ENCODE measurements at places on chromosomes 4 and X.

DNA sequence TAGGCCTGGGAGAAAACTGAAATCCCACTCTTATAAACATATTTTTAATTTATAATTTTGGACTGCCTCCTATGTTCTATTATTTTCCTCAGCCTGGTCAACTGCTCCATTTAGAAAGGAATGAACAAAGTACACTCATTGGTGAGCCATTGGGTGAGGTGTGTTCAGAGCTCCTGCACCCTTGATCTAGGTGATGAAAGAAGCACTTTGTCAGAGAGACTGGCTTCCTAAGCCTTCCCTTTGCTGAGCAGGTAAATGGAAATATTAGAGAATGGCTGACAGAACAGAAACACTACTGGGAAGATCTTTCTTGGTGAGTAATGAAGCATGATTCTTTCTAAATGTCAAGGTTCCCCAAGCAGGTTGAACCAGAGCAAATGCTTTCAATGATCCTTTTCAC is 19.0 kb upstream of the ARHGAP24 start:
- DNase-seq = no peak

- DNase-seq = no peak
Measured at GRCh38 chr4:27414887-27415731, 554.5 kb downstream of the STIM2 start.

DNA sequence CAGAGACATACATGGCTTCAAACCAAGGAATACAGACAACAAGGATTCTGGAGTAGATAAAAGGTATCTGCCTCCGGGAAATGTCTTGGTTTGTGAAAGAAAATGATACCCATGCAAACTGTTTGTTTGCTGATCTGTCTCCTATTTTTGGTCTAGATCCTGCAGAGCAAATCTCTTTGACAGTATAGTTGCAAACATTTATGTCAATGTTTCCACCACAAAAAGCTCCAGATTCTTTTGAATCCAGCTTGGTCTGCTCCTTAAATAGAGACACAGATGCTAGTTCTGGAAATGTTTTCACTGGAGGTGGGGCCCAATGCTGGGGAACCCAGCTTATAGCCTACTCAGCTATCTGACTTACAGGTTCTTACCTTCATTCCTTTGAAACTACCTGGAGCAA is 119.7 kb downstream of the ATG4A start:
- DNase-seq = no peak

DNA sequence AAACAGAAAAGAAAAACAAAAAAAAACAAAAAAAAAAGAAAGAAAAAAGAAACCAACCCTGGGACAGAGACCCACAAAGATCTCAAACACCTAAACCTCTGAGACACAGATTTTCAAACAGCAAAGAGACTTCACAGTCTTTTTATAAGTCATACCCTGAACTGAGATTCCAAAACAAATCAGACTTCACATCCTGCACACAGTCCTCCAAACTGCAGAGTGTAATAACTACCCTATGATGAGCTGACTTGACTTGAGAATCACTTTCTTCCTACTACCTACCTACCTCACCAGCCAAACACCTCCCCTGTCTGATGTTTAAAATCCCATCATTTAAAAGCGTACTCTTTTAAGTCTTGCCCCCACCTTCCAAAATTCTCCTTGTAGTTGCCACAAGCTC is 25.2 kb upstream of the GLOD5 start:
- DNase-seq = no peak

GRCh38 chr4:150385606-150386005 is 196.3 kb upstream of the MAB21L2 start:
- DNase-seq = no peak

- DNase-seq = no peak
Measured at GRCh38 chr4:62191451-62192240, 991.5 kb downstream of the ADGRL3 start.

GRCh38 chrX:31889088-31889487 is 817.2 kb upstream of the FTHL17 start:
- DNase-seq = no peak

- DNase-seq = no peak
Measured at GRCh38 chr4:149223659-149224058, 592.0 kb downstream of the IQCM start.

GRCh38 chr4:147808447-147808846 is 76.6 kb downstream of the ARHGAP10 start:
- no peak for DNase-seq

DNA sequence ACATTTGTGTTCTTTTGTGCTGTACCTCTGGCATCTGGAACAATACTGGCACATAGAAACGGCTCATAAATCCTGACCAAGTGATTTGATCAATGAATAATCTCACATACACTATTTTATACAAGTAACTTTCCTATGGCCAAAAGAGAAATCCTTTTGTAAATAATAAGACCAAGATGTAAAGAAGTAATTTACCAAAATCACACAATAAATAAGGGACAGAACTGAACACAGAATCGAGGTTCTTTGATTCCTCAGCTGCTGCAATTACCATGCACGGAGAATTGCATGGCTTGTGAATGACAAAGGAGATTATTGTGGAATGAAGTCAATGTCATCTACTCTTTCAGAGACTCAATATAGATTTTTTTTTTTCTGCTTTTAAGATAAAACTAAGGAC is 576.8 kb upstream of the SMIM31 start:
- DNase-seq = no peak

DNA sequence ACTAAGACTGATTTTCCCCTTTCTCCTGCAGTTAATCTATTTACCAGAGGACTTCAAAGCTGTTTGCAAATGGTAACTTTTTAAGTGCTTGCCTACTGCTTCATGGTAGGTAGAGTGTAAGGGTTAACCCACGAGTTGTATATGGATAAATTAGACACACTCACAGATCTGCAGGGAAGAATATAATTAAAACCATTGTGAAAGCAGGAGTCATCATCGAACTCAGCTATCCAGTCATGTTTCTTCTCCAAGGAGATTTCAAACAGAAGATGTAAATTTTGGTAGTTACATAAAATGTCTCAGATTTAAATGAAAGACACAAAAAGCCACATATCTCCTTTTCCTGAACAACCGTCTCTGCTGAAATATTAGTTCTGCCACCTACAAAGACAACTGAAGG is 549 bp upstream of the XG start:
- no peak for DNase-seq

DNA sequence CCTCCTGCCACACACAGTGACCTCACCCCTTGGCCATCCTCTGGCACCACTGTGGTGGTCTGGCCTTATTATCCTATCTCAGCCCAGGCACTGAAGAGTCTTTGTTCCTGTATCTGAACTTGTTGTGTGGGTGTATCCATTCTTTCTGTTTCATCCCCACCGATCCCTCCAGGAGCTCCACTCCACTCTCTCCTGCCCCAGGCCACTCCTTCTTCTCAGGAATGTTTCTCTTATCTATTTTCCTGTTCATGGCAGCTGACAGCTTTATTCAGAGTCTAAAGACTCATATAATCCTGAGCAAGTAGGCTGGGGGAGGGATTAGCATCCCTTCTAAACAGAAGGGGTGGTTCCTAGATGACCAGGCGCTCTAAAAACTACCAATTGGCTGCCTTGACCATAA is 150.0 kb downstream of the ANAPC10 start:
- no peak for DNase-seq

GRCh38 chr4:150002561-150002960 is 75.7 kb upstream of the DCLK2 start:
- DNase-seq = no peak

DNA sequence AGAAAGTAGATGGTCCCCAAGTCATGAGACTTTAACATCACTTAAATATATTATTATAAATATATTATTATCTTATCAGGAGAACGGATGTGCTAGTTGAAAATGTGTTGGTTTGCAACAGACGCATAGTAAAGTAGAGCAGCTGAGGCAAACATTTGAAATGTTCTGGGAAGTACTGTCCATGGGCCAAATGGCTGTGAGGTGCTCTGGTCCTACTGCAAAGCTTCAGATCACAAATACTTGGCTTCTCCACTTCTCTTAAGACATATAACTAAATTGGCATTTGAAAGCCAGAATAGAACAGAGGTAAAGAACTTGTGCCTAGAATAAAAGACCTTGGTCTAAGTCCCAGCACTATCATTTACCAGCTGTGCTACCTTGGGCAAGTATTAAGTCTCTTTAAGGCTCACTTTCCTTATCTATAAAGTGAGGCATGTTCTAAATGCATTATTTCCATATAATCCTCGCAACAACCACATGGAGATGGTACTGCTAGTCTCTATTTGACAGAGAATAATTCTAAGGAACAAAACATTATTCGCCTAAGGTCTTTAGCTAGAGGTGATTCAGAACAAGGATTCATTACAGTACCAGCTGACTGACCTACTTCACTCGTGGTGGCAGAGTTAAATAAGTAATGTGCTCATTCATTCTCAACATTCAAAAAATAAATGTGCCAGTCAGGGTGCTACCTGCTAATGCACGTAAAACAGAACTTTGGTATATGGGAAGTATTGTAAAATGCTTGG is 297.1 kb downstream of the PPP3CA start:
- no peak for DNase-seq

GRCh38 chr4:113423631-113424030 is 337.9 kb downstream of the CAMK2D start:
- no peak for DNase-seq

DNA sequence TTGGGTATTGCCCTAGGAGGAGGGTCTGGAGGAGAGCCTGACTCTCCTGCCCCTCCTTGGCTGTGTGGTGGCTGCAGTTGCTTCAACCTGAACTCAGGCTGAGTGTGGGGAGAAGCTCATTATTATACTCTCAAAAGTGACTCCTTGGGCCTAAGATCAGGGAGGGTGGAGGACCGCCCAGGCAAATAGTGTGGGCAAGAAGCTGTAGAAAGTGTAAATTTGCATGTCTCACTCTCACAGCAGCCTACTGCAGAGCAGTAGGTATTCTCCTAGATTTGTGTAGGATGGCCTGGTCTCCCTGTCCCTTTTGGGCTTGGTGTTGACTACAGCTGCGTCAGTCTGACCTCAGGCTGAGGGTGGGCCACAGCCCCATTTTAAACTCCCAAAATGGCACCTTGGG is 156.1 kb downstream of the ZNF330 start:
- DNase-seq = no peak

- no peak for DNase-seq
Measured at GRCh38 chr4:184845367-184846021, 19.7 kb upstream of the ACSL1 start.

- no peak for DNase-seq
Measured at GRCh38 chr4:175447016-175447415, 365.0 kb downstream of the GPM6A start.

DNA sequence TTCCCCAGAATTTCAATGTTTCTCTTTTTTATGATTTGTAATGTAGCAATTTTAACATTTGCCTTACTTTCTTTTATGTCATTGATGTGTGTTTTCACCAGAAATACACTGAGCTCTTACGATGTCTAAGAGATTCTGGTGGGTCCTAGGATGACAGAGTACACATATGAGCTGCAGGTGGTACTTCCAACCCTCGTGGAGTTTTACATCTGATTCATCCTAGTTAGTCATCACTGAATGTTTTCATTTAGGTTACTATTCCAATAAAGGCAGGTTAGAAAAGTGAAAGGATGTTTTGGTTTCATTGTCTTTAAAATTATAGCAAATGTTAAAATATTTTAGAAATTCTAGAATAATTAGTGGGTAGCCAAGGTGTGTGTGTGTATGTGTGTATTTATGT is 605.9 kb downstream of the ADGRL3 start:
- no peak for DNase-seq

- DNase-seq = no peak
Measured at GRCh38 chrX:124274438-124275181, 57.9 kb upstream of the TEX13D start.

DNA sequence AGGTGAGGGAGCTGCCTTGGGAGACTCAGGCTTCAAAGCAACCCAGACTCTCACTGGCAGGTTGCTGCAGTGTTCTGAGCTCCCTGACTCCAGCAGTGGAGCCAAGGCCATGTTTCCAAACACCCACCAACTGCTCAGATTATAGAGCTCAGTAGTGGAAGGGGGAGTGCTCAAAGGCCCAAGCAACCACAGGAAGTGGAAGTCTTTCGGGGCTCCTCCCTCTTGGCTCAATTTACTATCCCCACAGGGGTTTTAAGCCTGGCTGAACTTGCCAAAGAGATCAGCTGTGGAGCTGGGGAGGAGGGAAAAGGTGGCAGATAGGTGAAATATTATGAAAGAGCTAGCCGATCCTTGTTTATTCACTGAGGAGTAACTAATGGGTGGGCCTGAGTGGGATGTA is 82.5 kb downstream of the HPRT1 start:
- DNase-seq = no peak

- no peak for DNase-seq
Measured at GRCh38 chrX:107871136-107871535, 45.5 kb downstream of the MID2 start.

- no peak for DNase-seq
Measured at GRCh38 chrX:41733939-41734338, 10.0 kb downstream of the GPR82 start.

GRCh38 chr4:41599192-41599786 is 61.3 kb downstream of the LIMCH1 start:
- DNase-seq = no peak

- DNase-seq = no peak
Measured at GRCh38 chr4:4842476-4843441, 16.7 kb upstream of the MSX1 start.
